ENCODE measurements at places on chromosomes 1 and 21.
A peak's percentile ranks its signal among the peaks of the same experiment; 100 is the strongest.

DNA sequence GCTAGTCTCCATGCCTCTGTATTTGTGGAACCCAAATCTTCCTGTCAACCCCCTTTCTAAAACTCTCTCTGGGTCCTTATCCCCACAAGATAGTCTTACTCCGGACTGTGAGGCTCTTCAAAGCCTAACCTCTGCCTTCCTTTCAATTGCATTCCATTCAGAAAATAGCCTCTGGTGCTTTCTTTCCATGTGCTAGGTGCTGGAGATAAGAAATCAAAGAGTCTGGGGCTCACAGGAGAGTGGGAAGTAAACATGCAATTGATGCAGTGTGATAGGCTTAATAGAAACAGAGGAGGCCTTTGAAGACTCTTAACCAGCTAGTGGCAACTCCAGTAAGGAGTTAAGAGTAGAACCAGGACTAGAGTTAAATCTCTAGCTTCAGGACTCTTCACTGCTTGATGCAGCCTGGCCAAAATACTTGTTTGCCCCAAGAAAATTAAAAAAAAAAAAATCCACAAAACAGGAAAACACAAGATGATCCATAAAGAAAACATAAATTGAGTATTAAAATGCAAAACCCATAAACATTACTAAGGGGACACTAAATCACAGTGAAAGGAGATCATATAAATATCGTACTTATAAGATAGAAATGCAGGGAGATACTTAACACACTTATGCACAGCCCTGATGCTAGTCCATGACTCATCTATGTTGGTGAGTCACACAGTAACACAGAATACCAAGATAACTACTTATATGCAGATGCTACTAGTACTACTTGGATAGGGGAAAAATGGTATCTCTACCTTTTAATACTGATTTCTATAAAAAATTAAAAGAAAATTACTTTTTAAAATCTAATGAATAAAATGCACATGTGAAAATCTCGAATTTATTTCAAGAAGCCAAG is 341.5 kb downstream of the KCNH1 start:
- no peak for DNase-seq

DNA sequence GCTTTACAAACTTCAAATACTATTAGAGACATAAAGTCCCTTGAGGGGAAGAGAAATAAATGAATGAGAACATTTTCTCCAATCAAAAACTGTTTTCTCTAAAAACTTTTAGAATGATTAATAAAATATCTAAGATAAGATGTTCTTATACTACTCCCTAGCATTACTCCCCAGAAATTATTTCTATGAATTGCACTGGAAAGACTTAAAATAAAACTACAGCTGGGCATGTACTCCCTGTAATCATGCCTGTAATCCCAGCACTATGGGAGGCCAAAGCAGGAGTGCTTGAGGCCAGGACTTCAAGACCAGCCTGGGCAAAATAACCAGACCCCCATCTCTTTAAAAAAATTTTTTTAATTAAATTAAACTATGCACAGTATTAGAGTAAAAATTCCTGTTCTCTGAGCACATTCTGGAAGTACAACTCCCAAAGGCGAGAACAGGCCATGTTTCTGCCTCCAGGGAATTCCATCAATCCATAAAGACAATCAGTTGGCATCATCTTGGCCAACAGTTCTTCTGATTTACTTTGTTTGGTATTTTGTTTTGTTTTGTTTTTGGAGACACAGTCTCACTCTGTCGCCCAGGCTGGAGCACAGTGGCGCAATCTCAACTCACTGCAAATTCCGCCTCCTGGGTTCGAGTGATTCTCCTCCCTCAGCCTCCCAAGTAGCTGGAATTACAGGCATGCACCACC is 77.9 kb downstream of the TGFBR3 start:
- no peak for DNase-seq

DNA sequence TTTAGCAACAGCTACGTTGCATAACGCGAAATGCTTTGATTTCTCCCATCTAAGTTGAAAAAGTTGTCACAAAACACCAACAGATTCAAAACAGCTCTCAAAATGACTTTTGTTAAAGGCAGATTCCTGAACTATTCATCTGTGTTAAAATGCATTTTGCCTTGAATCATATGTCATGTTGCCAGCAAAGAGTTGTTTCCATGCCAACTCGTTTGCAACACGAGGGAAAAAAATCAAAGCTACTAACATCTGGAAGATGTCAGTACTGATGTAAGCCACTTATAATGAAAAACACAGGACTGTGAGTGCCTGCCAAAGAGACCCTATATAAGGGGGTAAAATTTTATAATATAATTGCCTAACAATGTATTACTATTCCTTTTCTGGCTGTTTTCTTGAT is 182.7 kb upstream of the PTBP2 start:
- DNase-seq = no peak

DNA sequence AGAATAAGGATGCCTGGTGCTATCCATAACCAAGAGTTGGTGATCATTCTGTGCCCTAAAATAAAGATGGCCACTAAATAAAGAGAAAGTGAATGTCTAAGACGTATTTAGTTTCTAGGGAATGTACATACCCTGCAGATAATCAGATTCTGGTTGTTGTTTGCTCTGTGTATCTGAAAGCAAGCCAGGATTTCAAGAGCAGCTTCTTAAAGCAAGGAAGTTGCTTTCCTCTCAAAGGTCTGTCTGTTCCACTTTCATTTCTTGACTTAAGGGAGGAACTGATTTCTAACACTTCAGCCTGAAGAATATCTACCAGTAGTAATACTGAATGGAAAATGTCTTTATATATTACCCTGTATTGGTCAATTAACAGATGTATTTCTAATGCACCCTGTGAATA is 88.8 kb downstream of the KIF1B start:
- DNase-seq = no peak

GRCh38 chr1:220884109-220884980 is 5.1 kb downstream of the HLX start:
- DNase-seq = no peak

DNA sequence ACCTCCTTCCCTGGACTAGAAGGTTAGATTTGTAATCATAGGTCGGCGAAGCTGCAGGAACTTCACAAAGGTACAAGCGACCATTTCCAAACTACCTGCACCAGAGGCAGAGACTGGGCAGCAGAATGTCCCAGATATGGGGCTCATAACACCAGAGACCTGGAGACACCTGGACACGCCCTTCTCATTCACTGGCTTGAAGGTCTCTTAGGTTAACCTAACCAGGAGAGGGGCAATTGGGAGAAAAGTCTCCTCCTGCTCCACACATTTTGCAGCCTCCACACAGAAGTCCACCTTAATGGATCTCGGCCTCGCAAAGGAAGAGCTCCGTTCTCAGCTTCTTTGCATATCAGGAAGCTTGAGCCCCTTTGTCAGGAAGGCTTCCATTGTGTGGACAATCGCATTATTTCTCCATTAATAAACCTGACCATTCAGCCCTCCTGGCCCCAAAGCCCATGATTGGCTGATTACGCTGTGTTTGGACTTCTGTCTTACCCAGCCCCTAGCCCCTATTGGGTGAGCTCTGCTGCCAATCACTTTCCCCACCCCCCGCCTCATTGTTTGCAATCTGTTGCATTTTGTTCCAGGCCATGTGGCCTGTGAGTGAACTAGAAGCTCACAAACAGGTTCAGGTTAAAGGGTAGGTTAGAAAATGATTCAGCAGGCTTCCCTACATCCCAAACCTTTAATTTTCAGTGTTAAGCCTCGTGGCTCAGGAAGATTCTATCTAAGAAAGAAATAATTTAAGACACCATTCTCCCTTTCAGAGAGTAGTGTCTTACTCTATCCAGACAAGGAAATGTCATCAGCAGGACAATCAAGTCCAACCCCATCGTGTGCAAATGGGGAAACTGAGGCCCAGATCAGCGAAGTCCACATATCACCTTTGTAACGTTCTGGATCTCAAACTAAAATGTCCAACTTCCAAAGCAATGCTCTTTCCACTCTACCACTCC is 2.8 kb downstream of the MYCL start:
- DNase-seq = no peak

DNA sequence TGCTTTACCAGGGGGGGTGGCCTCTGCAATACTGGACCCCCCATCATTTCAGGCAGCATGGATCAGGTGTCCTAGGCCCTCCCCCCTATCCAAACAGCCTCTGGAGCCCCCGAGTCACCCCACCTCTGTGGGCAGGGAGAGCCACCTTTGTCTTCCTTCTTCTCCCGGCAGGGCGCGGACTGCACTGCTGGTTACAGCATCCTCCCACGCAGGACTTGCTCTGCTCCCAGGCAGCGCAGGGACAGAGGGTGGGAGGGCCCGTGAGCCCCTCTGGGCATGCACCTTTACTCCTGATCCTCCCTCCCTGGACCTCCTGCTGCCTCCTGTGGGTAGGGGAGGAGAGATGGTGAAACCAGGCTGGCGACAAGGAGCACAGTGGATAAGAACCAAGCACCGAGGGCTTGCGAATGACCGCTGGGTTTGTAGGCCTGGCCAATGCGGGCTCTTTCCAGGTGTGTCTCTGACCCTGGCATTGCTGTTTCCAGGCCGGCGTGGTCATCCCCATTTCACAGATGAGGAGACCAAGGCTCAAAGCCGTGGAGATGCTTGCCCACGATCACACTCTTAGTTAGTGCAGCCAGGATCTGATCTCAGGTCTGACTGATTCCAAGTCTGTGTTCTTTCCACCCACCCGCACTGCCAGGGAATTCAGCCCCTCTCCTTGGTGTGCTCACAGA is 73.6 kb upstream of the TARDBP start:
- no peak for DNase-seq

DNA sequence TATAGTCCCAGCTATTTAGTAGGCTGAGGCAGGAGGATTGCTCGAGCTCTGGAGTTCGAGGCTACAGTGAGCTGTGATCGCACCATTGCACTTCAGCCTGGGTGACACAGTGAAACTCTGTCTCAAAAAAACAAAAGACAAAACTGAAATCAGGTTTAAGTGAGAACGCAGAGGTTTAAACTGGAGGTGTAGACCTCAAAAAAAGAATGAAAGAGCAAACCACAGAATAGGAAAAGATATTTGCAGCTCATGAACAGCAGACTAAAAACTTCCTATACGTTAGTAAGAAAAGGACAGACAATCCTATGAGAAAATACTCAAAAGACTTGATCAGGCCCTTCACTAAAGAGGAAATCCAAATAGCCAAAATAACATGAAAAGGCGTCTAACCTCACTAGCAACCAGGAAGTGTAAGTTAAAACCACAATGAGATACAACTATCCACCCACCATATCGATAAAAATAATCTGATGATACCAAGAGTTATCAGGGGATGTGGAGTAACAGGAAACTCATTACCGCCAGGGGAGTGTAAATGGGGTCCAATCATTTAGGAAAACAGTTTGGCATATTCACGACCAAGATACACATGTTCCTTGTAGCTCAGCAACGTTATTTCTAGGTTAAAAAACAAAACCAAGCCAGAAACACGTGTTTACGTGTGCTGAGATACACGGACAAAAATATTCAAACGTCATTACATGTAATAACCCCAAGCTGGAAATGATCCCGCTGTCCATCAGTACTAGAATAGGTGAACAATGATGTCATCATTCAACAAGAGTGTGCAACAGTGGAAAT is 9.8 kb downstream of the TNFRSF9 start:
- peak; percentile 61 for DNase-seq

DNA sequence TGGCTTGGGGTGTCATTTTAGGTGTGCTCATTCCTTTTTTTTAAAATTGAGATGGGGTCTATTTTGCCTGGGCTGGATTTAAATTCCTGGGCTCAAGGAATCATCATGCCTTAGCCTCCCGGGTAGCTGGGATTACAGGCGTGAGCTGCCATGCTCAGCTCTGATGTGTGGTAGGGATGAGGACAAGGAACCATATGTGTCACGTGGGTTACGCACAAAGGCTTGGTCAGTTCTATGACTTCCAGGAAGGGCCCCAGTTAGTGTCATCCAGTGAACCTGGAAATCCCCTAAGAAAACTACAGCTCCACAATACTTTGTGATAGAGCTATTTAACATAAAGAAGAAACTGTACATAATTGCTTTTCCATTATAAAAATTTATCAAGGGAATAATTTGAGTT is 6.7 kb upstream of the METTL25B start:
- no peak for DNase-seq

GRCh38 chr1:226804907-226805759 is 65.3 kb upstream of the PSEN2 start:
- no peak for DNase-seq

- no peak for DNase-seq
Measured at GRCh38 chr1:180525715-180526039, 23.3 kb upstream of the ACBD6 start.

DNA sequence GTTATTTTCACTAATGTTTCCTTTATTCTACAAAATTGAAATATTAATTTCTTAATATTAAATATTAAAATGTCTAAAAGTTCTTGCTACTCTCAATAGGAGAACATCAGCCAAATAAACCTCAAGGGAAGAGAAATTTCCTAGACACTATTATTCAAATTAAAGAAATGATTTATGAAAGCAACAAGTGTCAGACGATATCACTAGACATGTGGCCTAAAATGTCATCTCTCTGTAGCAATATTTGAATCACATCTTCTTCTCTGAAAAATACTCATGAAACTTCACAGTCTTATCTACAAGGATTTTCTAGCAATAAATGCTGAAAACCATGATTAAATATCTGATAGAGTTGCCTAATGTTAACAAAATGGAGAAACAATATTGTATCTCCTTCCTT is 2.5 kb upstream of the SERBP1 start:
- no peak for DNase-seq

GRCh38 chr1:104018922-104019674 is 269.4 kb downstream of the AMY1C start:
- no peak for DNase-seq

- DNase-seq = no peak
Measured at GRCh38 chr1:226657895-226658545, 81.1 kb downstream of the ITPKB start.

DNA sequence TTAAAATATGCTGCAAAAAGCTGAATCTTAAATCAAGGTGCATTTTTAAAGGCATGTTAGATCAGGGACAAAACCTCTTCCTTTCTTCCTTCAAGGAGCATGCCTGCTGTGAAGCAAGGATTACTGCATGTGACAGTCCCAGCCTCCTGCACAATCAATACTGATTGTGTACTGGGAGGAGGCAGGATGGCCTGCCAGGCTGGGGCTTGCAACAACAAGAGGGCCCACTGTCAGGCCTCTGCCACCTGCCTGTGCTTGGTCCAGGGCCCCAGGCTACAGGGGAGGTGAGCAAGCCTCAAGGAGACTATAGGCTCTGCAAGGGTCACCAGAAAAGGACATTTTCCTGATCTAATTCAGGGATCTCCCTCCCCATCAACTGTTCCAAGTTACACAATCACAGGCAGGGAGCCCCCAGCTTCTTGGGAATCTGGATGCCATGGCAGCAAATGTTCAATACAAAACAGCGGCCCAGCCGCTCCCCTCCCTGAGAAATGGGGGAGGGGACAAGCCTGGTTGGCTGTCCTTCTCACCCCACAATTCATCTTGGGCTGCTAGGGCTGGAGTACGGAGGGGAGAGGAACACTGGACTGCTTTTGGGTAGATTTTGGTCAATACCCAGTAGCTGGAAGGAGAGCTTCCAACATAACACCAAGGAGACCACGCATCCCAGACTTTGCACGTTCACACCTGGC is 76.7 kb downstream of the SSBP3 start:
- DNase-seq = no peak

- DNase-seq = no peak
Measured at GRCh38 chr1:66758241-66758755, 6.0 kb downstream of the DYNLT5 start.

- DNase-seq = no peak
Measured at GRCh38 chr21:32216293-32216692, 62.6 kb downstream of the MIS18A start.

Measured in CD4-positive, alpha-beta T cell treated with Interleukin-17A for 1 hour (primary cell).